ENCODE measurements at places on chromosomes 2 and 18.

GRCh38 chr2:135703300-135703699 lies 38.4 kb upstream of the UBXN4 start:
- no peak for DNase-seq

- no peak for DNase-seq
Observed at GRCh38 chr2:197254776-197255530, 55.6 kb downstream of the ANKRD44 start.

DNA sequence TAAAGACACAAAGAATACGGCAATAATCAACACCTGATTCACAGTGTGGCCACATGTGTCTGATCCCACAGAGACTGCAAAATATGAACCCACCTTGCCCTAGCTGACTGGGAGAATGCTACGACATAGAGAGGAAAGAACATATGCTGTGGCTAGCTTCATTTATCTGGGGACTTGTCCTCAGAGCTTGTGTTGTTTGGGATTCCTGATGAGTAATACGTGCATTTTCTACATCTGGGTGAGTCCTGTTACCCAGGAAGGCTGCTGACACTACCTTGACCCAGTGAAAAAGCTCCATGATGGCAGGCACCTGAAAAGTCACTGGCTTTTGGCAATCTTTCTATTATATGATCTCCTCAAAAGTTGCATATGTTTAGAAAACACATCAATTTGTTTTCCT lies 427.7 kb upstream of the LYPD1 start:
- no peak for DNase-seq

DNA sequence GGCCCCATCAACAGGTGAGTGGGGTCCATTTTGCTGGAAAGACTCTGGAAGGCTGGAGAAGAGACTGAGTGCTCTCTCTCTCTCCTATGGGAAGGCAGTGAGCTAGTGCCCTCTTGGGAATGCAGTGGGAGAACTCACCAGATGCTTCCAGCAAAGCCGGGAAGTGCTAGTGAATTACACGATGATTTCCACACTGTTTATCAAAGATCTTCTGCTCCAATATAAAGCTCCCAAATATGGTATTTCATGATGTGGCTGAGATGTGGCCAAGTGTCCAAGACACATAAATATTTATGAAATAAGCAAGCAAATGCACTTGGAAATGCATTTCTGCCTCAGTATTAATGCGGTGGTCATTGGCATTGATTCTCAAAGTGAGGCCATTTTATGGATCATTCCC lies 135.9 kb downstream of the VAPA start:
- DNase-seq = no peak

DNA sequence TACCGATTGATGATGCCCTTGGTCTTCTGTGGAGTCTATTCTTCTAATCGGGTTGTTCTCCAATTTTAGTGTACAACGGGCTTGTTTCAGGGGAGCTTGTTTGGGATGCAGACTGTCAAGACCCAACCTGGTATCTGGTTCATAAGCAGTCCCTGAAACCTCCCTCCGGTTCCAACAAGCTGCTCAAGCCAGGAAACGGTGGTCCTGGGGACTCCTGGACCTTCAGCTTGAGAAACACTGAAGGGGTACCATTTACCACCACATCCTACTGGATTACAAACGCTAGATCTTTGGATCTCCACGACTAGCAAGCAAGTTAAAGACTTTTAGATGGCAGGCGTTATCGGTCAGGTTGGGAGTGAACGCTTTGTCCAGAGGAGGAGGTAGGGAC lies 2.0 kb downstream of the BCL2 start:
- no peak for DNase-seq

DNA sequence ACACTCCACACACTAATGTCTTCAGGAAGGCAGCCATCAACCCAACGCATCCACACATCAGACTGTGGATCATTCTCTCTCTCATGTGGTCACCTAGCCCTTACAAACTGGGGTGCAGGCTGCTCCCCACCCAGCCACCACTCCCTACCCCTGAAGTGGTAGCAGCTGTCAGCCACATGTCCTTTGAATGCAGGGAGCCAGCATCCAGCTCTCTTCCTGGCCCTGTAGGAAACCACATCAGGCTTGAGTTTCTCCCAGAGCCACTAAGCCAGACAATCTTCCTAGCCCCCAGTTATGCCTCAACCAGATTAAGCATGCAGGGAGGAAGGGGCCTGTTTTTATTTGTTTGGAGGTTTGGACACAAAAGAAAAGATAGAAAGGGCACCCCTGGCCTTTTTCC lies 52.8 kb upstream of the SPP2 start:
- no peak for DNase-seq

DNA sequence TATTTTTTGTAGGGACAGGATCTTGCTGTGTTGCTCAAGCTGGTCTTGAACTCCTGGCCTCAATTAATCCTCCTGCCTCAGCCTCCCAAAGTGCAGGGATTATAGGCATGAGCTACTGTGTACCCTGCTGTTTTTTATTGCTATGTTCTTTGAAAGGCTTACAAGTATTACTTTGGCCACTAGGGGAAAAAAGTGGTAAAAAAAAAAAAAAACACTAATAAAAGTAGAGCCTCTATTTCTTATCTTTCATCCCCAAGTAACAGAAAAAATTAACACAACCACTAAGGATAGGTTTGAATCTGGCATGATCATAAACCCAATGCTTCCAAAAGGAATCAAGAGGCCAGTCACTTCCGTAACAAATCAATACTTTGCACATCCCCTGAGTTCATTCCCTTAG lies 11.6 kb downstream of the NOL10 start:
- no peak for DNase-seq

DNA sequence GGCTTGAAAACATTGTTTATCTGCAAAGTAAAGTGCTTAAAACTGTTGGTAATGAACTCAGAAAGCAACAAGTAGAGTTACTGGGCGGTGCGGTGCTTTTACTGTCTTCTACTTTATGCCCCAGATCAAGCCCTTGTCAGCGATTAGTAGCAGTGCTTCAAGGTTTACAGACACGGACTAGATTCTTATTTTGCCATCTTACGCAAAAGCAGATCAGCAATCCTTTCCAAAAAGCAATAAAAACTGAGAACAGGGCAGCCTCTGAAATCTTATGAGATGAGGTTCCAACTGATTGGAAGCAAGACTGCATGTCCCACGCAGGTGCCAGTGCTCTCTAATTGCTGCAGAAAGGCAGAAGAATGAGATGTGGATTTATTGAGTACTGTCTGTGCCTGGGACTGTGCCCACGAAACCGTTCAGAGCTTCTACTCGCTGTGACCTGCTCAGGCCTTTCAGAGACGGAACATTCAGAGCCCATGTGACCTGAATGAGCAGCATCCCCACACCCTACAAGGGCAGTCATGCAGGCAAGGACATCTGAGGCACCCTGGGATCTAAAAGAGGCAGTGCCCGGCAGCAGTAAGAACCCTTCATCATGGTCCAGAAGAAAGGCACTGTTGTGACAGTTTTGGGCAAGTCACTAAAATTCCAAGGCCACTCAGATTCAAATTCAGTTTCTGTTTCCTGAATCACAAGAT lies 15.7 kb downstream of the COL4A3 start:
- no peak for DNase-seq

DNA sequence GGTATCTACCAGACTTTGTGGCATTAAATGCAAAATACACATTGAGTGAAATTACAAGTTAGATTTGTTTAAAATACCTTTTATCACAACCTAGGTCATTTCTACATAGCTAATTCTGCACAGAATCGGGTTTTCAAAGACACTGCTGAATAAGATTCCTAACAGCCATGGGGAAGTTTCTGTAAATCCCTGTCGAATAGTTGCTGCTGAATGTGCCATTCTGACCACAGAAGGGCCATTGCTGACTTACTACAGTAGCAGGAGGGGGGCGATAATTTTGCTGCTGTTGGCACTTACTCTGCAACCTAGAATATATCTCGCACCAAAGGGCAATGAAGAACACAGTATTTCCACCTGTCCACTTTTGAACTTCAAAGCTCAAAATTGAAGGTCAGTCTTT lies 232.8 kb downstream of the TCF4 start:
- DNase-seq = no peak
